ENCODE measurements at places on chromosomes 4 and X. TPM values are rescaled to one million over a fixed set of nuclear protein-coding genes. Genes with fewer than 3 reads are reported as not detected.

The CXCL11 gene
- not detected for total RNA-seq

The SSX4 gene
- not detected for total RNA-seq

The PWWP3B gene
- 28.0 TPM for total RNA-seq

GRCh38 chr4:1715002-1715758, 3.1 kb upstream of the SLBP start:
- peaks cover 19% of the 10 kb centered on the region for H3K36me3 ChIP-seq
- no peak overlapping the region for H3K4me3 ChIP-seq
- H3K4me1 ChIP-seq: peaks cover 28% of the 10 kb centered on the region
- peak; percentile 39 for DNase-seq

DNA sequence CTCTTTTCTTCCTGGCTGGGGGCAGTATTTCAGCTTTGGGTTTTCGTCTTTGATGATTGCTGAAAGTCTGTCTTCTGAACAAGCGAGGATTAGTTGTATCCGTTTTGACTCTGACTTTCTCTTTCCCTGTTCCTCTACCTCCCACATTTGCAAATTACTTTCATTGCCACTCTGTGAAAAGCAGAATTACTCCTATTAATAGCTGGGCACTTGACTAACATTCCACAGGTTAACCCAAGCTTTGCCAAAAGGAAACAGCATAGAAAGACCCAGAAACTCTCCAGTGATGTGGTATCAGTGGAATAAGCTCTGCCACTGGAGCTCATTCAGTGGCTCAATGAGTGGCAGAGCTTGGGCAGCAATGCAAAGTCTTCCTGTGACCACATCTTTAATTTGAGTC, 238.9 kb downstream of the PALLD start:
- no peak overlapping the region for H3K4me3 ChIP-seq
- H3K27ac ChIP-seq: no peak overlapping the region
- no peak for DNase-seq
- H3K27me3 ChIP-seq: no peaks in the 10 kb centered on the region
- no peaks in the 10 kb centered on the region for H3K36me3 ChIP-seq

- no peaks in the 10 kb centered on the region for H3K36me3 ChIP-seq
- no peaks in the 10 kb centered on the region for H3K27me3 ChIP-seq
- H3K4me3 ChIP-seq: no peak overlapping the region
- DNase-seq: peak; percentile 76
Measured at GRCh38 chr4:83625821-83626220, 89.9 kb downstream of the GPAT3 start.

- H3K4me1 ChIP-seq: peaks cover 14% of the 10 kb centered on the region
- peak overlapping the region; percentile 9 for H3K27ac ChIP-seq
- no peaks in the 10 kb centered on the region for H3K36me3 ChIP-seq
- H3K27me3 ChIP-seq: peaks cover 3% of the 10 kb centered on the region
Measured at GRCh38 chrX:71634366-71634765, 16.1 kb upstream of the CXCR3 start.

DNA sequence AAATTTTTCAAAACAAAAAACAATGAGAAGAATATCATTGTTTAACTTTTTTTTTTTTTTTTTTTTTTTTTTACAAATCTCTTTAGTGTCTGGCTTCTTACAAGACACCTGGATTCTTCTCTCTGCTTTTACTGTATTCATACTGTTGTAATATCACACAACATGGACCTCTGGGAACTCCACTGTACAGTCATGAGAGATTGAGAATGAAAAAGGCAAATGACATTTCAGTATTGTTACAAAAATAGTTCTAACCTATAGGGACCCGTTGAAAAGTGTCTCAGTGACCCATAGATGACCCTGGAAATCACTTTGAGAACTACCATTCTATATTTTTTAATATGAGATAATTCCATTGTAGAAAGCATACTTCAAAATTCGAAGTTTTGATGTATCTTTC, 124.4 kb downstream of the SLIT2 start:
- H3K4me1 ChIP-seq: no peaks in the 10 kb centered on the region
- H3K4me3 ChIP-seq: no peak overlapping the region
- H3K27ac ChIP-seq: no peak overlapping the region

Measured in muscle of leg (tissue), 16 donors.